ENCODE measurements at places on chromosomes 6 and 20. TPM values are rescaled to one million over a fixed set of nuclear protein-coding genes. Genes with fewer than 3 reads are reported as not detected.

BNIP5 gene
- not detected for total RNA-seq

HTR1E gene
- total RNA-seq, result under 0.01 TPM

TMEM217 gene
- total RNA-seq, result 1.6 TPM

KIF13A gene
- total RNA-seq, result 78.9 TPM

CDS2 gene
- 44.0 TPM for total RNA-seq

APOBEC2 gene
- not detected for total RNA-seq

RBPJL gene
- total RNA-seq, result not detected

SLC52A3 gene
- not detected for total RNA-seq

CCM2L gene
- under 0.01 TPM for total RNA-seq

DCDC2 gene
- total RNA-seq, result 6.1 TPM

OVOL2 gene
- not detected for total RNA-seq

SH3BGRL2 gene
- 6.7 TPM for total RNA-seq

BMP6 gene
- 3.7 TPM for total RNA-seq

KHDC1L gene
- total RNA-seq, result not detected

HFE gene
- total RNA-seq, result 21.1 TPM

DEFB132 gene
- total RNA-seq, result not detected

LY6G6F gene
- total RNA-seq, result not detected

C20orf204 gene
- 1.2 TPM for total RNA-seq

SUN5 gene
- total RNA-seq, result not detected

SOX12 gene
- 9.9 TPM for total RNA-seq

HSPA1L gene
- total RNA-seq, result 0.89 TPM

CTAGE9 gene
- not detected for total RNA-seq

PBOV1 gene
- total RNA-seq, result not detected

ATRN gene
- 46.0 TPM for total RNA-seq

HRH3 gene
- total RNA-seq, result not detected

AVP gene
- total RNA-seq, result not detected

BPIFB4 gene
- not detected for total RNA-seq

SLC32A1 gene
- total RNA-seq, result not detected

BIRC7 gene
- total RNA-seq, result not detected

BACH2 gene
- 0.55 TPM for total RNA-seq

PSORS1C1 gene
- total RNA-seq, result 1.00 TPM

WFDC10B gene
- not detected for total RNA-seq

L3MBTL3 gene
- total RNA-seq, result 5.0 TPM

BCAS1 gene
- total RNA-seq, result 0.11 TPM

LPA gene
- total RNA-seq, result not detected

PGC gene
- not detected for total RNA-seq

EDN1 gene
- 1.3 TPM for total RNA-seq

LRRC73 gene
- 0.62 TPM for total RNA-seq

Measured in uterine smooth muscle cell (primary cell).